ENCODE measurements at places on chromosomes 4 and X.
A peak's percentile ranks its signal among the peaks of the same experiment; 100 is the strongest.

DNA sequence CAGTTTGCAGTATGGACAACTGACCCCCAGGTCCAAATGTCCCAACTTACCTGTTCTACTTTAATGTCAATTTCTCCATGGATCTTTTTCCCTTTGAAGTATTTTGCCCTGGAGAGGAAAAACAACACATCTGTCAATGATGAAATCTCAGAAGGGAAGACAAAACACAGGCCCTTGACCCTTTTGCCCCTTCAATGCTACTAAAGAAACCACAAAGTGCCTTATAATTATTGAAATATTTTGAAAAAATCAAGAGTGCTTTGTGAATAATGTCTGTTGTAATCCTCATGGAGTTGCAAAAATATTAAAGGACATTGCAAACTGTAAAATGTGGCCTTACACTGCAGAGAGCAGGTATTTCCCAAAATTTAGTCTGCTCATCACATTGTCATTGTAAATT is 12.6 kb downstream of the SYN1 start:
- no peak for DNase-seq

DNA sequence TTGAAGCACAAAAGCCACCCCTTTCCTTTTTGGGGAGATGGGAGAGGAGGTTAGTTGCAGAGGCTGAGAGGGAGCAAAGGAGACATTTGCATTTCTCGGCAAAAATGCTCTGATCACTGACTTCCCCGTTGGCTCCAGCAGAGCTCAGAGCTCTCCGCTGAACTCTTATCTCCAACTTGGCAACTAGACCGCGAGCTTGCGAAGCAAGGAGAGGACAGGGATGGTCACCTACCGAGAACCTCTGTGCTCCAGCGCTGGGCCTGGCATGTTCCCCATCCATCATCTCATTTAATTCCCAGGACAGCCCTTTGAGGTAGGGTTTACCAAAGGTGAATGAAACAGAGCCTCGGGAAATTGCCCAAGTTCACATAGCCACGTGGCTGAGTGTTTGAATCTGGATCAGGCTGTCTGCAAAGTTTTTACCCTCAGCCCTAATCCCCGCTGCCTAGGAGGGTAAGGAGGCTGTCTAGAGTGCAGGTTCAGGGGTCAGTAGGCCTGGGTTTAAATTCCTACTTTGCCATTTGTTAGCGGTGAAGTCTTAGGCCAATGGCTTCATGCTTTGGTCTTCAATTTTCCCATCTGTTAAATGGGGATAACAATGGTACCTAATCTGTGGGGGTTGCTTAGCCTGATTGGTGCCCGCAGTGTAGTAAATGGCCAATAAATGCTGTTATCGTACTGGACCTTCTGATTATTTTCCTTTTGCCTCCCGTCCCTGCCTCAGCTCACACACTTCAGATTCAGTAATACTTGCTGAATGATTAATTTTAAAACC is 3.8 kb upstream of the CITED1 start:
- DNase-seq, result no peak

GRCh38 chrX:15854080-15854655 is 445 bp downstream of the AP1S2 start:
- peak; percentile 23 for DNase-seq

- no peak for DNase-seq
These were observed 127.1 kb downstream of the PJA1 start for GRCh38 chrX:69038188-69038587.

DNA sequence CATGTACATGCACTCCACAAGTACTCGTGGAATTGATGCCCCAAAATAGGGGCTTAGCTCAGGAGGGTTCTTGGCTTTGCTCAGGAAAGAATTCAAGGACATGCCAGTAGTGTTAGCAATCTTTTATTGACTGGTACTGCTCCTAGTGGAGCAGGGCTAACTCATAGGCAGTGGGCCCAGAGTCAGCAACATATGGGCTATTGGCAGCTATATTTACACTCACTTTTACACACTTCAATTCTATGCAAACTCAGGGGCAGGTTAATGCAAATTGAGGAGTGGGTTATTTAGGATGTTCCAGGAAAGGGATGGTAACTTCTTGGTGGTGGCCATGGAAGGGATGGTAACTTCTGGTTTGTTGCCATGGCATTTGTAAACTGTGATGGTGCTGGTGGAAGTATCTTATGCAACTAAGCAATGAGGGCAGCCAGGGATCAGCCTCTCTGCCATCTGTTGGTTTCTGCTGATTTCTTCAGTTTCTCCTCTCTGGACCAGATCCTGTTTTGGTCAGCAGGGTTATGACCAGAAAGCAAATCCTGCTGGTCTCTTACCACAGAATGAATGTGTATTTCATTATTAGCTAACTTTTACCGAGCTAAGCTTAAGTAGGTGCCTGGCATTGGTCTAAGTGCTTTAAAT is 69.2 kb upstream of the FAT1 start:
- DNase-seq, result no peak

DNA sequence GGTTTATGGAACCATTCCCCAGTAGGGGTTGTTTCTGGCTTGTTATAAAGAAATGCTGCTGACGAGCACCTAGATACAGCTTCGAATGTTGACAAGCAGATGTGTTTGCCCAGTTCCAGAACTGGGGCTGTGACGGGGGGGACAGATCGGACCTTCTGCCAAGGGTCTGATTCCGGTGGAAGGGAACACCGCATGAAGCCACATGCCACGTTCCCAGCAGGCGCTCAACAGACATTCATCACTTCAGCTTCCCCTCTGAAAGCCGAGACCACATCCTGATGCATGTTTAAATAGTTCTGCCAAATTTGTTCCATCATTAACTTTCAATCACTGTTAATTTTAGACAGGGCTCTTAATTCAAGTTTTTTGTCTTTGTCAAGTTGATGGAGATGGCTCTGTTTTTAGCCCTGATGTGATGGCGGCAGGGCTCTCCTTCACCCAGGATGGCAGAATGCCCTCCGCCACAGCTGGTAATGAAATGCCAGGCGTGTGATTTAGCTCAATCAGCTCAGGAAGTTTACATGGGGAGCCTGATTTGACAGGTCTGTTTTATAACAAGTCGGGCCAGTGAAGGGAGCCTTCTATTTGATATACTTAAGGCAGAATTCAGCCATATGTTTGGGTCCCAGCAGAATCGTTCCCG is 57.4 kb downstream of the PSAPL1 start:
- no peak for DNase-seq

- no peak for DNase-seq
These were observed 228.7 kb upstream of the SPRY1 start for GRCh38 chr4:123167931-123168330.

GRCh38 chr4:158845311-158846041 is 76.7 kb downstream of the FNIP2 start:
- no peak for DNase-seq

DNA sequence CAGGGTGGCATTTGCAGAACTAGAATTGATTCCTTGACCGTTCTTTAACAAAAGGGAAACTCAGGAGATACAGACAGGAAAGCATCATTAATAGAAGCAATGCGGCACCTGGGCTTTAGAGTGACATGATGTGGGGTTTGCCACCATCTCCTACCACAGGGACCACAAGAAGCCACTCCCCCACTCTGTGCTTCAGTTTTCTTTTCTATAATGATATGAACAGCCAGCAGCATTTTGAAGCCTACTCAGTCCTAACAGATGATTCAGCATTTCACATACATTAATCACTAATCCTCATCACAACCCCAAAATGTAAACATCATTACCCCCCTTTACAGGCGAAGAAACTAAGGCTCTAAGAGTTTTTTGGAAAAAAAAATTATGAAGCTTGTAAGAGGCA is 22.9 kb downstream of the CCDC149 start:
- DNase-seq, result no peak

GRCh38 chrX:43560247-43560946 is 95.7 kb upstream of the MAOA start:
- DNase-seq, result no peak

GRCh38 chr4:88618782-88619485 is 26.7 kb downstream of the HERC3 start:
- no peak for DNase-seq

DNA sequence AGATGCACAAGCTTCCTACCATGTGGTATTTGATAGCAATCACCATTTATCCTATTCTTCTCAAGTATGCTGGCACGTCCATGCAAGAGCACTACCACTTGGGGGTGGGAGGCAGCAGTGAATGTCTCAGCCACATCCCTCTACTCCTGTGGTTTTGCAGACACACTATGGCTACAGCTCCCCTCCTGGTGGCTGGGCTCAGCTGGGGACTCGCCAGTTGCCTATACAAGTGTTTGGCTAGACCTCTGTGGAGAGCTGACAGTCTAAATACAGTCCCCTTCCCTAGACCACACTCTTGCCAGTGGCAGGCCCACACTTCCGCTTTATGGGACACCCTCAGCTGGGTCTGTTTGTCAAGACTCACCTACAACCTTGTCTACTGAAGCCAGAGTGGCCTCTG is 53.2 kb downstream of the ADGRA3 start:
- no peak for DNase-seq

GRCh38 chr4:26218677-26219605 is 101.9 kb upstream of the RBPJ start:
- DNase-seq, result no peak

DNA sequence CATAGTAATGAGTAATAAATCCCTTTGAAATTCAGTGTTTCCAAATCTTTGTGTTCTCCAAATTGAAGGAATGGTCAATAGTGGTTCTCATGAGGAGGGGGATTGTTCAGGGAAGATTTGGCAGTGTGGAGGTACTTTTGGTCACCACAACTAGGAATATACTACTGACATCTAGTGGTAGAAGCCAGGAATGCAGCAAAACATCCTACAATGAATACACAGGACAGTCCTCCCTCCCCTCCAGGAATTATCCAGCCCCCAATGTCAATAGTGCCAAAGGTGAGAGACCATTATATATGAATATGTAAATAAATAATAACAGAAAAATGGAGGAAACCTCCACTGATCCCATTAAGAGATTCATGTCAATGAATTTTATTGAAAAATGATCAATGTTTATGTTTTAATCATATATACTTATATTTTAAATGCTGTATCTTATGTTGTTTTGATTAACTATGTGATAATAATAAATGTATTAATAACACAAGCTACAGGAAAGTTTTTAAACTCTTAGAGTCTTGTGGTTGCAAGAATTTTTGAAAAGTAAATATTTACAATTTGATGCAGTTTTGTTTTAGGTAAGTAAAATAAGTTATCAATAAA is 14.4 kb upstream of the FAM9A start:
- DNase-seq, result peak; percentile 21
